ENCODE measurements at places on chromosomes 16 and 17.

DNA sequence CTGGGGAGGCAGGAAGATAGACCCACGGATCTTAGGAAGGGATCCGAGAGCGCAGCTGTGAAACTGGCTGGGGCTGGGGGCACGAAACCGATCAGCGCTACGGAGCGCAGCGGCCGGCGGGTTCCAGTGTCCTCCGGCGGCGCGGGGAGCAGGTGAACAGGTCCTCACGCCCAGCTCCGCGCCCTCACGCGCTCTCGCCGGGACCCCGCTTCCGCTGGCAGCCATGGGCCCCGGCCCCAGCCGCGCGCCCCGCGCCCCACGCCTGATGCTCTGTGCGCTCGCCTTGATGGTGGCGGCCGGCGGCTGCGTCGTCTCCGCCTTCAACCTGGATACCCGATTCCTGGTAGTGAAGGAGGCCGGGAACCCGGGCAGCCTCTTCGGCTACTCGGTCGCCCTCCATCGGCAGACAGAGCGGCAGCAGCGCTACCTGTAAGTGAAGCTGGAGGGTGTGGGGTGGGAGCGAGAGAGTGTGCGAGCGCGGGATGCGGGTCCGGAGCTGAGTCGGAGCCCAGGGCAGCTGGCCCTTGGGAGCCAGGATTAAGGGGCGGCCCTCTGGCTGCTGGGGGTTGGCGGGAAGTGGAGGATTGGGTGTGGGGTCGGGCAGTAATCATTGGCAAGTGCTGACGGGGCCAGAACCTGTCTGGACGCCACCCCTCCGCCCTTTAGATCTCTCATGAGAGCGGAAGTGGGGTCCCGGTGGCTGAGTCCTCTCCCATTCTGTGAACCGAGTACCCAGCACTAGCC lies 479 bp downstream of the ITGA3 start:
- DNase-seq = no peak

GRCh38 chr17:34581446-34582184 lies 2.2 kb downstream of the TMEM132E start:
- no peak for DNase-seq

- no peak for DNase-seq
Measured at GRCh38 chr16:47134550-47134949, 9.2 kb downstream of the NETO2 start.

DNA sequence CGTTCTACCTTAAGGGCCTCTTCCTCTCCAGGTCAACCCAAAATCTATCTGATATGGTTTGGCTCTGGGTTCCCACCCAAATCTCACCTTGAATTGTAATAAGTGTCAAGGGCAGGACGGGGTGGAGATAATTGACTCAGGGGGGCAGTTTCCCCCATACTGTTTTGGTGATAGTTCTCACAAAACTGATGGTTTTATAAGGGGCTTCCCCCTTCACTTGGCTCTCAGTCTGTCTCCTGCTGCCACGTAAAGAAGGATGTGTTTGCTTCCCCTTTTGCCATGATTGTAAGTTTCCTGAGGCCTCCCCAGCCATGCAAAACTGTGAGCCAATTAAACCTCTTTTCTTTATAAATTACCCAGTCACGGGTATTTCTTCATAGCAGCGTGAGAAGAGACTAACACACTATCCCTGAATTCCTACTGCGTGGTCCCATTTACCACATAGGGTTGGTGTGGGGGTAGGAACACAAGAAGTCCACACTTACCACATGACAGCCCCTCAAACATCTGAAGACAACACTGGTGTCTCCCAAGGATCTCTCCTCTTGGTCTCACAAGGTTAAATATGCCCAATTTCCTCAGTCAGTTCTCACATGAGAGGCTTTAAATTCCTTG lies 8.2 kb downstream of the COTL1 start:
- no peak for DNase-seq

GRCh38 chr17:15453246-15453645 lies 14.2 kb downstream of the CDRT4 start:
- DNase-seq = no peak

DNA sequence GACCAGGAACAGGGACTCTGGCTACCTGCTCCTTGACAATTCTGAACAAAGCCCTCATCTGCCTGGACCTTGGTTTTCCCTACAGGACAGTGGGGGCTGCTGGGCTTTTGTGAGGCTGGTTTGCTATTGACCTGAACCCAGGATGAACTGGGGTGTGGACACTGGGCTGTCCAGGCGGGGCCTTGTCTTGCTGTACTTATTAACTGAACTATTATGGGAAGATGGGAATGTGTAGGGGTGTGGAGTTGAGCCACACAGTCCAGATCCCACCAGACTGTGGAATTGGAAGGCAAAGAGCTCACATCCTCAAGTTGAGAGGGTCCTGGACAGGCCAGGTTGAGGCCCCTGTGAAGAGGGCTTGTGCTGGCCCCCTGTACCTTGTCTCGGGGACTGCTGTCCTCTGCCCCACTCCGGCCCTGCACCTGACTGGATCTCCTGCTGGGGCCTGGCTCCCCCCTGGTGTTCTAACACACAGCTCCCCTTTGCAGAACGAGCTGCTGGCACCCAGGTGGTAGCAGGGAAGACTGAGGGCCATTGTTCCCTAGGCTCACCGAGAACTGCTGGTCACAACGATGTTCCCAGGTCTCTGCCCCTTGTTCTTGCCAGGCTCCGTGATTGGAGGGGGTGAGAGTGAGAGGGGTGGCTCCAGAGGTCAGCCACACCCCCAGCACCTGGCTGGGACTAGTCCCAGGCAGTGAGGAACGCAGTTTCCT lies 51.8 kb upstream of the CDC42EP4 start:
- DNase-seq = no peak

DNA sequence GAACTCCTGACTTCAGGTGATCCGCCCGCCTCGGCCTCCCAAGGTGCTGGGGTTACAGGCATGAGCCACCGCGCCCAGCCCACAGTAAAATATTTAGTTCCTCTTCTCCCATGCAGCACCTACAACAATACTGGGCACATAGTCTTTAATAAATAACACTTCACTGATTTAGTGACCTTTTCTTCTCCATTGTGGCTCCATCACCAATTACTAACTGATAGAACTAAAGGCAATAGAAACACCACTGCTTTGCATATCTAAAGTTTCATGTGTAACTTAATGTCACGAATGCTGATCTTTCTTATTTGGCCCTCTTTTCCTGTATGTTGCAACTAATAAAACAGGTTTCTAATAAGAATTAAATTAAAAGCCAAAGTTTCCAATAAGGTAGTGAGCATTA lies 38.9 kb downstream of the TRIM37 start:
- no peak for DNase-seq

DNA sequence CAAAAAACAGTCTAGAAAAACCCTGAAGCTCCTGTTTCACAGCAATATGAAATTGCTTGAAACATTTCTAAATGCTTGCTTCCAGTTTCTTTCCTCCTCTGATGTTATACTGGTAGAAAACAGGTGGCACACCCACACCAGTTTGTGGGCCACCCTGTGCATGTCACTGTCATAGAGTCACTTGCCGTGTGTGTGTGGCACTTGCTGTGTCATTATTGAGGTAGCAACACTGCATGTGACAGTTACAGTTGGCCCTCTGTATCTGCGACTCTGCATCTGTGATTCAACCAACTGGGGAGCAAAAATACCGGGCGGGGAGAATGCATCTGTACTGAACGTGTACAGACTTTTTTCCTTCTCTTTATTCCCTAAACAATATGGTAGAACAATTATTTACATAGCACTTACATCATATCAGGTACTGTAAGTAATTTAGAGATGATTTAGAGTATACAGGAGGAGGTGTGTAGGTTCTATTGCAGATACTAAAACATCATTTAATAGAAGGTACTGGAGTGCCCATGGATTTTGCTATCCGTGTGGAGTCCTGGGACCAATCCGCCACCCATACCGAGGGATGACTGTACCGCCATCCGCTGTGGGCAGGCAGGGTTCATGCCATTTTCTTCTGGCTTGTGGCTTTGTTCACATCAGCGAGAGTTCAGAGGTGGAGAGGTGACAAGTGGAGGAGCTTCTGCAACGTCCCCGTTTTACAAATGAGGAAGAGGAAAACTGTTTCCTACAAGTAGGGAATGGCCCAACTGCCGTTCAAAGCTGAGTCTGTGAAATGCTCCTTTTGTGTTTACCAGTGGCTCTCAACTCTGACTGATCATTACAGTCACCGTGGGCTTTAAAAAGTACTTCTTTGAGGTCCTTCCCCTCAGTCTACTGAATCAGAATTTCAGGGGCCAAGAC lies 373.7 kb downstream of the SNX29 start:
- peak; percentile 12 for DNase-seq

DNA sequence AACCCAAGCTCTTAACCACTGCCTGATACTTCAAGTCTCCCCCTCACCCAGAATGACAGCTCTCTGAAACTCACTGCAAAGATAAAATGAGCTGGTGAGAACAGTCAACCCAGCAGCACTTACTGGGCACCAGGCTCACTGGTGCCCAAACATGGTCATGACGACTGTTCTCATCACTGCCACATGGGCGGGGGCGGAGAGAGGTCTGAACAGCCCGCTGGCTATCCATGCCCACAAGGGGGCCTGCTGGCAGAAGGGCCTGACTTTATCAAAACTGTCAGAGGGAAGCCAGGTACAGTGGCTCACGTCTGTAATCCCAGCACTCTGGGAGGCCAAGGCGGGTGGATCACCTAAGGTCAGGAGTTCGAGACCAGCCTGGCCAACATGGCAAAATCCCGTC lies 4.0 kb downstream of the MYBBP1A start:
- peak; percentile 7 for DNase-seq

- DNase-seq = no peak
Measured at GRCh38 chr16:48523415-48524204, 86.4 kb downstream of the N4BP1 start.

GRCh38 chr16:89723279-89724250 lies 2.2 kb downstream of the ZNF276 start:
- DNase-seq = peak; percentile 23

DNA sequence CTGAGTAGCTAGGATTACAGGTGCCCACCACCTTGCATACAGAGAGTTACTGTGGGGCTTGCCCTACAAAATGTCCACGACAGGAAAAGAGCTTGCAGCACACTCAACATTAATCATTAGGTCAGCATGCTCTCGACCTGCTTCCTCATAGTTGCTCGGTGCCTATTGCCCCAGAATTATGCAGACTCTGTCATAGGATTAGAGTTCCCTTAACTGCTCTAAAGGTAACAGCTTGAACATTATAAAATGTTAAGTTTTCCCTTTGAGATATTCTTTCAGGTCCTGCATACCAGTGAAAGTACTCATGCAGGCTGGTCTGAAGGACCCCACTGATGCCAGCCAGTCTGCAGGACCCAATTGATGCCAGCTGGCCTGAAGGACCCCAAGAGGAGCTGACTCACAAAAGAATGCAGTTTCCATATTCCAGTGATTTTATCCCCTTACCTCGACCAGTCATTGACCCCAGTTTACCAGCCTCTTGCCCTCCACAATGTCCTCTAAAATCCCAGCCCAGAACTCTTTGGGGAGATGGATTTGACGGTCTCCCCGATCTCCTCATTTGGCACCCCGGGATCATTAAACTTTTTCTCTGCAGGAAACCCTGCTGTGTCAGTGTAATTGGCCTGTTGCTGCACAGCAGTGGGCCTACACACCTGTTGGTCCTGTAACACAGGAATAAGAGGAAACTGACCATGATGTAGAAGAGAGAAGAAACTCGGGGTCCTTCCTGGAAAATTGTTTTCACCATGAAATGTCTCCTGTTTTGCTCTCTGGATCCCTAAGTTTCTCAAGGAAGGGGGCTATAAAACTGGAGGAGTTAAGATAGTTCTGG lies 10.6 kb downstream of the ICAM2 start:
- no peak for DNase-seq

DNA sequence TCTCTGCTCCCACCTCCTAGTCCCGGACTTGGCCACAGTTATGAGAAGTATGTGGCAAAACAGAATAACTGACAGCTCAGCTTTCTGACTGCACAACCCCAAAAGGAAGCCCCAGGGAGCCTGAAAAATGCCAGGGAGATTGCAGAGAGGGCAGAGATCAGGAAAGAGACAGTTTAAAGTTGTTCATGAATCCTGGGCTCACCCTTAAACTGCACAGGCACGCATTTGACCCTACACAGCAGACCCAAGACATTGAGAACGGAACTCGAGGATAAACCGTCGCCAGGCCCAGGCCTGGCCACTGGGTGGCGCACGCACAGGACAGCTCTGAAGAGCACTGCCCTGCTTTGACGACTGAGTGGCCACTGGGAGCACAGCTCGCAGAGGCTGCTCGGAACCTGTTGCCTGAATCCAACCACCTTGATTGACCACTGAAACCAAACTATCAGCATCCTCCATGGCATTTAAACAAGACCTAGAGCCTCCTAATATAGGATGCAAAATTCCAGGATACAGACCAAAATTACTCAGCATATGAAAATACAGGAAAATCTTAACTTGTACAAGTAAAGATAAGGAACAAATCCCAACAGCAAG lies 114.0 kb downstream of the C16orf95 start:
- peak; percentile 55 for DNase-seq

DNA sequence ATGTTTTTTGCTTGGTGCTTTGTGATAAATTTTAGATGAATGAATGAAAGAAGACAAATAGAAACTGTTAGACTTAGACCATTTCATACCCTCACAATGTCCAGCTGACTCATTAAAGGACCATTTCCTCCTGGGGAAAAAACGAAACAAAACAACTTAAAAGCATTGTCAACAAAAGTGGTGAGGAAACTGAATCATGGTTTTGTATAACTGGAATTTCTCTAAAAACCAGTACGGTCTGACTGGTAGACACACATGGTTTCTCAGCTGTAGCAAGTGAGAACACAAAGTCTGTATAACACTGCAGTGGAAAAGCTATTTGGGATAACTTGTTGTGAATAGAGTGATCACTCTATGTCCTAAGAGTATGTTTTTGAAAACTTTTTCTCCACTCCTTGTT lies 5.3 kb upstream of the DDX52 start:
- DNase-seq = no peak

GRCh38 chr16:58450590-58450989 lies 49.4 kb upstream of the NDRG4 start:
- DNase-seq = no peak

DNA sequence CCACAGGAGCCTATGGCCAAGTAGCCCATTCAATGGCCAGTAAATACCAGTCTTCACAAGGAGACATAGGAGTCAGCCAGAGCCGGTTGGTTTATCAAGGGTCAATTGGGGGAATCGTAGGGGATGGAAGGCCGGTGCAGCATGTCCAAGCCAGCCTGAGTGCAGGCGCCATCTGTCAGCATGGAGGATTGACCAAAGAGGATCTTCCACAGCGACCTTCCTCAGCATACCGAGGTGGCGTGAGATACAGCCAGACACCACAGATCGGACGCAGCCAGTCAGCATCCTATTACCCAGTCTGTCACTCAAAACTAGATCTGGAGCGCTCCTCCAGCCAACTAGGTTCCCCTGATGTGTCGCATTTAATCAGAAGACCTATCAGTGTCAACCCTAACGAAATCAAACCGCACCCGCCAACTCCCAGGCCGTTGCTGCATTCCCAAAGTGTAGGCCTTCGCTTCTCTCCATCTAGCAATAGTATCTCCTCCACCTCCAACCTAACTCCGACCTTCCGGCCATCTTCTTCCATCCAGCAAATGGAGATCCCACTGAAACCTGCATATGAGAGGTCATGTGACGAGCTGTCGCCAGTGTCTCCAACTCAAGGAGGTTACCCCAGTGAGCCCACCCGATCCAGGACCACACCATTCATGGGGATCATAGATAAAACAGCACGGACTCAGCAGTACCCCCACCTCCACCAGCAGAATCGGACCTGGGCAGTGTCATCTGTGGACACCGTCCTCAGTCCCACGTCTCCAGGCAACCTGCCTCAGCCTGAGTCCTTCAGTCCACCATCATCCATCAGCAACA lies 25.0 kb downstream of the CYB561 start:
- DNase-seq = no peak

GRCh38 chr16:23893986-23894385 lies 58.2 kb downstream of the PRKCB start:
- DNase-seq = no peak
